ENCODE measurements at places on chromosomes 3 and 15.

GRCh38 chr3:169970847-169971246 is 4.2 kb downstream of the SEC62 start:
- DNase-seq, result no peak

GRCh38 chr15:63827113-63827512 is 6.6 kb downstream of the HERC1 start:
- DNase-seq, result no peak

DNA sequence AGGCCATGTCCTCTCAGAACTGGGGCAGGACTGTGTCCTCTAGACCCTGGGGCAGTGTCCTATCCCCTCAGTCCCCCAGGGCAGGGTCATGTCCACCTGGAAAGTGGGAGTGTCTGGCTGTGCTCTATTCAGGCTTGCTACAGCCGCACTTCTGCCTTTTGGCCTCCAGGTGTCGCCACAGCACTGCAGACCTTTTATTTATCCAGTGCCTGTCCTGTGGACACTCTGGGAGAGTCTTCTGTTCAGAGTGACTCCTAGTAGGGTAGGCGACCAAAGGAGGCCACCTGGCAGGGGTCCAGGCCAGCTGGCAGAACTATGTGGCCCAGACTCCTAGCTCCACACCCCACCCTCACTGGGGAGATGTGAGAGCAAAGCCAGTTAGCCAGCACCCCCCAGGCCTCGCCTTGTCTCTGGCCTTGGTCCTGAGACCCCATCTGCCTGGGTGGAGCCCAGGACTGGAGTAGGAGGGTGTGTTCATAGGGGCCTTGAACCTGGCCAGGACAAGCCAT is 3.9 kb downstream of the TMIE start:
- DNase-seq, result peak; percentile 76

GRCh38 chr3:150527464-150528255 is 18.6 kb downstream of the SERP1 start:
- no peak for DNase-seq

DNA sequence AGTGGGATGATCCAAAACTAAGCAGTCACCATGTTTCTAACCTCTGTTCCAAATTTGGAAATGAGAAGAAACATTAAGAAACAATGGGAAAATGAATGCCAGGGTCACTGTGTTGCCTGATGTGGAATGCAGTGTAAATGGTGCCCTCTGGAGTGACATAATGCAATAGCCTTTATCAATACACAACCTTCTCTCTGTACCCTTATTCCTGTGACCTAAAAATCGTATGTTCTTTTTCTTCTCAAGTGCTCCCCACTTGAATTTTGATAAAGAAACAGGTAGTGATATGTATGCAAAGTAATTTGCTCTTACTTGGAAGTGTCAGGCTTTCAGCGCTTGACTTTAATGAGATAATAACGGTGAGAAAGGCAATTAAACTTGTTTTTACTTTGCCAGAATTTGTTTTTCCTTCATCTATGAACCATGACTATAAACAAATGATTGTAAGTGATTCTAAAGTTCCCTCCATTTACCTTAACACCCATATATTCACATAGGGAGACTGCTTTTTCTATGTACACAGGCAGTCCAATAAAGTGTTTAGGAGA is 145.8 kb upstream of the THRB start:
- DNase-seq, result no peak

GRCh38 chr3:46549408-46549904 is 16.6 kb downstream of the LRRC2 start:
- no peak for DNase-seq

All from uterus (tissue), 4 donors.